Right cardiac atrium (tissue), 5 donors: ENCODE measurements at places on chromosomes 6 and 20. TPM values are rescaled to one million over a fixed set of nuclear protein-coding genes. Genes with fewer than 3 reads are reported as not detected.
A peak's percentile ranks its signal among the peaks of the same experiment; 100 is the strongest.

The ISM1 gene
- 0.23 TPM for total RNA-seq

The CDH22 gene
- 5.3 TPM for total RNA-seq

The BTN1A1 gene
- total RNA-seq = not detected

The SEL1L2 gene
- total RNA-seq = not detected

The IDH3B gene
- 152 TPM for total RNA-seq

The LTA gene
- total RNA-seq = not detected

The C6orf15 gene
- total RNA-seq = not detected

The JPH2 gene
- 107 TPM for total RNA-seq

The GTSF1L gene
- total RNA-seq = not detected

The PPARD gene
- total RNA-seq = 20.5 TPM

GRCh38 chr20:14470231-14470899 lies 133.0 kb upstream of the FLRT3 start:
- DNase-seq = no peak

DNA sequence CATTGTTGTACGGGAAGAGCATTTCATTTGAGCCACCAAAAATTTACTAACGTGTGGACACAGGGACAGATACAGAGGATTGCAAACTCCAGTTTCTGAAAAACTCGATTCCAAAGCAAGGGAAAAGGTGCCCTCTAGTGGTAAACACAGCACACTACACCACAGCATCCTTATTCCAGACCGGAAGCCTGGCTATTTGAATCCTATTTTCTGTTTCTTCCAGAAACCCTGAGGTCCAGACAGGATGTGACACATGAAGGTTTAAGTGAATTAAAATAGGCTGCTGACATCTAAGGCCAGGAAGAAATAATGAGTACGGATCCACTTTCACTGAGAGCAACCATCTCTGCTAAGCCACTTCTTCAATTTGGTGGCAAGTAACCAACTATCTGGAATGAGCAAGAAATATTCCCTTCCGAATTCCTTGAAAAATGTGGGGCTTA lies 31.8 kb upstream of the GMPR start:
- DNase-seq = no peak

DNA sequence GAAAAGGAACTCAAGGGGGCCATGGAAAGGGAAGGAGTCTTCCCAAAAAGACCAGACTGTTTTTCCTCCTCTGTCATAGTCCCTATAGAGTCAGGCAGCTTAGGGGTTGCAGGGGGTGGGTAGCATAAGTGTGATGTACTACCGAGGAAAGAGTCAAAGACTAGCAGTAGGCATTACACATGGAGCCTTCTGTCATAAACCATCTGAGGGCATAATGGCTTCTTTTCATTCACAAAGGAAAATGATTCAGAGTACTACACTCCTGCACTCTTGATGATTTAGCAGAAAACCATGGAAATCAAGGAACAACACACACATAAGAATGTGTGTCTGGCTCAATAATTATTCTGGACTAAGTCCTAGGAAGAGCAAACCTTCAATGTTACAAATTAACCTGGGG lies 14.9 kb downstream of the PLN start:
- no peak for DNase-seq

GRCh38 chr6:16331384-16332174 lies 93.2 kb downstream of the GMPR start:
- DNase-seq = peak; percentile 84

DNA sequence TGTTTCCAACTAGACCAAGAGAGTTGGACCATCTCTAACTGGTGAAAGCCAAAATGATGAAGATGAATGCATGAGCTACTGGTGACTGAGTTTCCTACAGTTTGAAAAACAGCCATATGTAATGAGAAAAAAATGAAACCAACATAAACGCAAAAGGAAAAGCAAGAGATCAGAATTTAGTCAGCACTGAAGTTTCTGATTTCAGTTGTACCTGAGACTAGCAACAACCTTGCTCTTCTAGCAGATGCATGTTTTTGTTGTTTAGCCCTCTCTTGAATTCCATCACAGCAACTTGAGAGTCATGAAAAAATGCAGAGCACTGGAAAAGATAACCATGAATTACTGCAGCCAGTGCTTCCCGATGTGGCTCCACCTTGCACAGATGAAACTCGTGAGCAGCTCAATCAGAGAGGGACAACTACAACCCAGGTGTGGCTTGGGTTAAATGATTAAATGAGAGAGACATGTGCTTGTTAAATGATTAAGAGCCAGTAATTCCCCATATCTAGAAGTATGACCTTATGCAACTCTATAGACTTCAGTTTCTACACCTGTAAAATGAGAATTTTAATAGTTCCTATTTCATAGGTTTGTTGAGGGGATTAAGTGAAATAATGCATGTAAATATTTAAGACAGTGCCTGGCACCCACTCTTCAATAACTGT lies 104.8 kb downstream of the ELOVL4 start:
- no peak for DNase-seq

DNA sequence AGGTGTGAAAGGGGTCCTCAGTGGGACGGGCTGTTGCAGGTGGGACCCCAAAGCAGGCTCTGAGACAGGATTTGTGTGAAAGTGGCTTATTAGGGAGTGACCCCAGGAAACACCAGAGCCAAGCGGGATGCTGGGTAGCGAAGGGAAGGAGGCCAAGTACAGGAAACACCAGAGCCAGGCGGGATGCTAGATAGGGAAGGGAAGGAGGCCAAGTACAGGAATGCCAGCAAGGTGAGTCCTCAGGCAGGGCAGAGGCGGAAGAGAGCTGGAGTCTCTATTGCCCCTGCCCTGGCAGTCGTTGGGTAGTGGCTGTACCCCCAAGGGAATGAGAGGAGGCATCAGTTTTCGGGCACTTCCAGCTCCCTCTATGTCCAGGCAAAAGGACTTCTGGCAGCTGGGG lies 30.5 kb upstream of the TGM2 start:
- DNase-seq = no peak

DNA sequence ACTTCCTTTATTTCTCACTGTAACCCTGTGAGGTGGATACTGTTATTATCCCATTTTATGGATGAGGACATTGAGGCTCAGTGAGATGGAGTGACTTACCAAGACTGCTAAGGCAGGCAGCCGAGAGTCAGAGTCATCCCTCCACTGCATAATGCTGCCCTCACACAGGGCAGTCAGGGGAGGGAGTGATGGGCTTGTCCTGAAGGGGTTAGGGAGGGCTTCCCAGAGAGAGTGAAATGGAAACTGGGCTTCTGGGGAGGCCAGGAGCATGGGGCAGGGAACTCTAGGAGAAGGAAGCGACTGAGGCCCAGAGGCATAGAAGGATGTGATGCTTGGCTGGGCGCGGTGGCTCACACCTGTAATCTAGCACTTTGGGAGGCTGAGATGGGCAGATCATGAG lies 31.1 kb downstream of the TM9SF4 start:
- DNase-seq = no peak

DNA sequence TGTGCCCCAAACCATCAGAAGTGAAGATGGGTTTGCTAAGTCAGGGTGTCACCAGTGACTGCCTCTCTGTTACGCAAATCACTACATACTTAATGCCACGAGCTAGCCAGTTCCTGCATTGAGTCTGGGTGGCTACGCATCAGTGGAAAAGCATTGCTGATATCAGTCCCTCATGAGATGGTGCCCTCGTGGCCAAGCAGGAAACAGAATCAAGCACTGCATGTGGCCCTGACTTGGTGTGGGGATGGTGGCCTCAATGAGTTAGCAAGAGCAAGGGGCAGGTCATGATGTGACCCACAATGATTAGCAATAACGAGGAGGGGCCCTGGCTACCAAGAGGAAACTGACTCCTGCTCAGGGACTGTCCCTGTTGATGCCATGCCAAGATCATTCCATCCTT lies 51.6 kb upstream of the FNDC1 start:
- no peak for DNase-seq

- DNase-seq = no peak
Observed at GRCh38 chr6:111069382-111070104, 17.8 kb upstream of the SLC16A10 start.

DNA sequence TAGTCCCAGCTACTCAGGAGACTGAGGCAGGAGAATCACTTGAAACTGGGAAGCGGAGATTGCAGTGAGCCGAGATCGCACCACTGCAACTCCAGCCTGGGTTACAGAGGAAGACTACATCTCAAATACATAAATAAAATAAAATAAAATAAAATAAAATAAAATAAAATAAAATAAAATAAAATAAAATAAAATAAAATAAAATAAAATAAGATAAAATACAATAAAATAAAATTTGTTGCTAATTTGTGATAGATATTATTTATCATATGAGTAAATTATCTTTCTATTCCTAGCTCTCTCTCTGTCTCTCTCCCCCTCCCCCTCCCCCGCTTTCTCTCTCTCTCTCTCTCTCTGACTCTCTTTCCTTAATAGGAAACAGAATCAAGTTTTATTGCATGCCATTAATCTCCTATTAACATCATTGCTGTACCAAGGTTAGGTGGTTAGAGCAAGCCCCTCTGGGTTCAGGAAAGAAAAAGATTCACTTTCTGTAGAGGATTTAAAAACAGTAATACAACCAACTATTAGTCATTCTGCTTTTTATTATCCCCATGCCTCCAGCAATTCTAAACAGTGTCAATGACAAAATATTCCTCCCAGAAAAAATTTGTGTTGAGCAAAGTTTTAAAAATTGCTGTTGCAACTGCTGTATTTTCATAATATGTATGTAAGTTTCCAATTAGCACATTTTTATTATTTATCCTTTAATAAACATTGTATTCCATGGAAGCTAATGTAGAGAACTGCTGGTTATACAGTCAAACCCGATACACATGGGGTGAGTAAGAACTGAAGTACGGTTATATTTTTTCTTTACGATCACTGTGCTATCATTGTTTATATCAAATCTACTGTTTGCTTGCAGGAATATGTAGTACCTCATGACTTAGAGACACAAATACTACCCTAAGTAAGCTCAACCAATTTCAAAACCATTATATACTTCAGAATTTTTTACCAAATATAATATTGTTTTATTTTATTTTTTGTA lies 22.1 kb downstream of the BMP5 start:
- DNase-seq = no peak

DNA sequence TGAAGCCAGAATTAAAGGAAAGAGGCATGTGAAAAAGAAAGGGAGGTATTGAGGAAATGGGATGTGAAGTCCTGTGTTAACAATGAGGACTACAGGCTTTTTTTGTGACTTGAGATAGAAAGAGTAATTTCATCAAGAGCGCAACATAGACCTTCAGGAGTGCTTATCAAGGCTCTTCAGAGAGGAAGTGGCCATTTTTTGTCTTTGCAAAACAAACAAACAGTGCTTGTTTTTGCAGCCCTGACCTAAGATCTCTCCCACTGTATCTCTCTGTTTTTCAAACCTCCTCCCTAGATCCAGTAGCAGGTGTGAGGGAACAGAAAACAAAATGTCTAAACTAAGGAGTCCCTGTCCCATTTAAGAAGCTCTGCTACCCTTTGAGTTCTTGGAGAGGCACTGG lies 710.3 kb upstream of the MARCKS start:
- DNase-seq = no peak

DNA sequence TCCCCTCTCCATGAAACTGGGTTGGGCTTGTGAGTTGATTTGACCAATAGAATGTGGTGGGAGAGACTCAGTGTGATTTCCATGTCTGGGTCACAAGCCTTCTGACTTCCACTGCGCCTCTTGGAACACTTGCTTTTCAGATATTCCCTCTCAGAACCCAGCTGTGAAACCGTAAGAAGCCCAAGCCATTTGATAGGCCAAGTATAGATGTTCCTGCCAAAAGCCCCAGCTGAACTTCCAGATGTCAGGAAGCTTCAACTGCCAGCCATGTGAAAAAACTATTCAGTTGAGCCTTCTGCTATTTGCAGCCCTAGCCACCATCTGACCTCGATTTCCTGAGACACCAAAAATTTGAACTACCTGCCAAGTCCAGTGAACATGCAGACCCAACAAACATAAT lies 387.8 kb upstream of the GJE1 start:
- peak; percentile 21 for DNase-seq

- no peak for DNase-seq
Observed at GRCh38 chr6:139519571-139520031, 145.2 kb upstream of the CITED2 start.

GRCh38 chr6:111591901-111592461 lies 13.7 kb downstream of the TRAF3IP2 start:
- no peak for DNase-seq
